ENCODE measurements at places on chromosomes 1 and 21. TPM values are rescaled to one million over a fixed set of nuclear protein-coding genes. Genes with fewer than 3 reads are reported as not detected.

DNA sequence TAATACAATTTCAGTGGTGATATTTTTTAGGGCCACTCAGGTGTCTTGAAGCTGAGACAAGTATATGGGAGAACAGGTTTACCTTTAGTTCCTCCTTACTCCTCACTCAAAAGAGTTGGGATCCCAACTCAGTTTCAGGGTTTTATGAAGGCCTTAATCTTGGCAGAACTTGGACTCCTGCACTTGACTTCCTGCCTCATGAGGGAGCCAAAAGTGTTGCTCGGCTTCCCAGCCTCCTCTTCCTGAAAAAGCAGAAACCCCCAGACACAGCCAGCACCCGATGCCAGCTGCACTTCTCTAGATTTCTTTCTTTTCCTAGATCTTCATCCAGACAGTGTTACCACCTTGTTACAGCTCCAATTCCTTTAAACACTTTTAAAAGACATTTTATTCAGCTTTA, 70.8 kb upstream of the TMPRSS2 start:
- H3K36me3 ChIP-seq = peaks cover 3% of the 10 kb centered on the region
- no peak overlapping the region for H3K4me3 ChIP-seq
- DNase-seq = no peak
- no peaks in the 10 kb centered on the region for H3K27me3 ChIP-seq
- no peak overlapping the region for H3K27ac ChIP-seq

DNA sequence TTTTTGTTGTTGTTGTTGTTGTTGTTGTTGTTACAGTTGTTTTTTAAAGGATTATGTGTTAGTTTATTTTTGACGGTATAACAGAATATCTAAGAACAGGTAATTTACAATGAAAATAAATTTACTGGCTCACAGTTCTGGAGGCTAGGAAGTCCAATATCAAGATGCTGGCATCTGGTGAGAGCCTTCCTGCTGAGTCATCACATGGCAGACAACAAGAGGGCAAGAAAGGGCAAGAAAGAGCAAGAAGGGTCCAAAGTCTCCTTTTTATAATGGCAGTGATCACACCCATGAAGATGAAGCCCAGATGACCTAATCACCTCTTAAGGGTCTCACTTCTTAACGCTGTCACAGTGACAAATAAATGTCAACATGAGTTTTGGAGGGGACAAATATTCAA, 142.1 kb downstream of the NEGR1 start:
- H3K36me3 ChIP-seq = peaks cover 6% of the 10 kb centered on the region
- DNase-seq = no peak
- no peaks in the 10 kb centered on the region for H3K4me1 ChIP-seq
- no peaks in the 10 kb centered on the region for H3K27me3 ChIP-seq
- H3K4me3 ChIP-seq = no peak overlapping the region

DNA sequence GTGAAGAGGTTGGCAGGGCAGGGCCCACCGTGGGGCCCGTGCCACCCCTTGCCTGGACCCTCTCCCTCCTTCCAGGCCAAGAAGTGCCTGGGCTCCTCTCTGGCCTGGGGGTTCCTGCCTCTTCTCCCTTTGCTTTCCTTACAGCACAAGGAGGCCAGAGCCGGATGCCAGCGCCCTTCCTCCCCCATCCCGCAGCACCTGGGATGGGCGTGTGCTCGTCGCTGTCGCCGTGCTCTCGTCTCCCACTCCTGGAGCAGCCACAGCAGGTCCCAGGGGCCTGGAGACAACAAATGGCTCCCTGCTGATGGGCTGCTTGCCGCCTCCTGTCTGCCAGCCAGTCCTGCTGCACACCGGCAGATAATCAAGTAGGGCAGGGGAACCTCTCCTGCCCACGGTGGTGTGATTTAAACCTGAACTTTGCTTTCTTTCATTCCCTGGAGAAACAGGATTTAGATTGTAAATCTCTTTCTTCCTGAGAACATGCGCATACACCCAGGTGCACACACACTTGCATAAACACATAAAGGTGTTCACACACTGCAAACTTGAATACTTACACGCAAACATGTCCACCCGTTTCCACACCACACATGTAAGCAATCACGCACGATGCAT, 50.8 kb upstream of the POU3F1 start:
- H3K36me3 ChIP-seq = no peaks in the 10 kb centered on the region
- no peak overlapping the region for H3K4me3 ChIP-seq
- H3K4me1 ChIP-seq = peaks cover 6% of the 10 kb centered on the region
- no peak for DNase-seq
- H3K27ac ChIP-seq = no peak overlapping the region

DNA sequence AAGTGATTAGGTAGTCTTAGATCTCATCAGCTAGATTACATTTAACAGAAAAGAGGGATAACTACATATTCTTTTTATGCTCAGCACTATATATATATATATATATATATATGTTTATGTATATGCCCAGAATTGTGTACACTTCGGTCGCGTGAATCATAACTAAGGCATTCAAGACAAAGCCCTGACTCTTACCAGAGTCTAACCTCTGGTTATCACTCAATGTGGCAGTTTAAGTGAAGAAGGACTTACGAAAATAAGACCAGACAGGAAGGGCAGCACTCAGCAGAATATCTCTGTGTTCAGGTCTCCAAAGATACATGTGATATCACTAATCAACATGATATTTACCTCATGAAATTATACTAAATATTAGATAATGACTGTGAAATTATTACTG, 1326.7 kb downstream of the MRPL39 start:
- H3K4me3 ChIP-seq = no peak overlapping the region
- no peak overlapping the region for H3K27ac ChIP-seq
- no peaks in the 10 kb centered on the region for H3K36me3 ChIP-seq
- no peak for DNase-seq

- no peaks in the 10 kb centered on the region for H3K27me3 ChIP-seq
- no peak overlapping the region for H3K4me3 ChIP-seq
- no peaks in the 10 kb centered on the region for H3K4me1 ChIP-seq
- DNase-seq = no peak
- no peak overlapping the region for H3K27ac ChIP-seq
- no peaks in the 10 kb centered on the region for H3K36me3 ChIP-seq
Measured at GRCh38 chr1:30753660-30754123, 3.9 kb downstream of the LAPTM5 start.

DNA sequence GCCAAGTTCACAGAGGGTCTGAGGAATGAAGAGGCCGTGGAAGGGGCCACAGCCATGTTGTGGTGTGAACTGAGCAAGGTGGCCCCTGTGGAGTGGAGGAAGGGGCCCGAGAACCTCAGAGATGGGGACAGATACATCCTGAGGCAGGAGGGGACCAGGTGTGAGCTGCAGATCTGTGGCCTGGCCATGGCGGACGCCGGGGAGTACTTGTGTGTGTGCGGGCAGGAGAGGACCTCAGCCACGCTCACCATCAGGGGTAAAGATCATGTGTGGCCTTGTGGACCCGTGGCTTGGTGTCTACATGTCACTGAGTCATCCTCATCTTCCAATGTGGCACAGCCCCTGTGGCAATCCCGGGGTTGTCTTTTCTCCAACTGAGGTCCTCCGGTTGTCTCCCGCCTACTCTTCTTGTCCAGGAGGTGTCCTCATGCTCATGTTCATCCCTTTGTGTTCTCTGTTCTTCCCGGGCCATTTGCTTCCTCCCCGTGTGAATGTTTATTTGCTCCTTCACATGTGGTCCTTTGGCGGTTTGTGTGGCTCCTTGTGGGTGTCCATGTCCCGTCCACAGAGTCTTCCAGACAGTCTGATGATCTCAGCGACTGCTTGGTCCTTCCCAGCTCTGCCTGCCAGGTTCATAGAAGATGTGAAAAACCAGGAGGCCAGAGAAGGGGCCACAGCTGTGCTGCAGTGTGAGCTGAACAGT, 84.2 kb downstream of the OBSCN start:
- peaks cover 47% of the 10 kb centered on the region for H3K36me3 ChIP-seq
- H3K27me3 ChIP-seq = no peaks in the 10 kb centered on the region
- H3K4me3 ChIP-seq = no peak overlapping the region
- DNase-seq = no peak
- H3K27ac ChIP-seq = no peak overlapping the region

GRCh38 chr1:185241127-185241526, 75.9 kb downstream of the IVNS1ABP start:
- no peaks in the 10 kb centered on the region for H3K4me1 ChIP-seq
- DNase-seq = no peak

- H3K27me3 ChIP-seq = no peaks in the 10 kb centered on the region
- H3K4me3 ChIP-seq = no peak overlapping the region
- H3K4me1 ChIP-seq = peaks cover 7% of the 10 kb centered on the region
- H3K27ac ChIP-seq = no peak overlapping the region
- peaks cover 47% of the 10 kb centered on the region for H3K36me3 ChIP-seq
- no peak for DNase-seq
Measured at GRCh38 chr1:212984522-212985291, 31.0 kb downstream of the ANGEL2 start.

DNA sequence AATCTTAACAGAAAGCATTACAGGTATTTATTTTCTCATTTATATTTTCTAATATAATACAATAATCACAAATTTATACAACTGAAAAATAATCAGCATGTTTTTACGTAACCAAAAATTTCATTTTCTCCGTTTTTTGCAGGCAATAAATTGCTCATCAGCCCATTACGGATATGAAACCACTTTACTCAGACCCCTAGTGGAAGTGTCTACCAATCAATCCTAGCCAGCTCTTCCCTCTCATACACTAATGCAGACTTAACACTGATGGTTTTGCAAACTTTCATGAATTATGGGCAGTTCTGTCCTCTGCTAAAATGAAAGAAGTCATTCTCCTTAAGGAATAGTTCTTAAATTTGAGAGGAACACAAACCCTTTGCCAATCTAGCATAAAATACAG, 124.7 kb downstream of the EIF4G3 start:
- H3K36me3 ChIP-seq = peaks cover 27% of the 10 kb centered on the region
- H3K27me3 ChIP-seq = no peaks in the 10 kb centered on the region
- no peak overlapping the region for H3K27ac ChIP-seq

GRCh38 chr1:220170836-220171526, 77.0 kb downstream of the IARS2 start:
- H3K4me3 ChIP-seq = no peak overlapping the region
- no peaks in the 10 kb centered on the region for H3K4me1 ChIP-seq
- H3K27ac ChIP-seq = no peak overlapping the region
- no peaks in the 10 kb centered on the region for H3K27me3 ChIP-seq
- peaks cover 59% of the 10 kb centered on the region for H3K36me3 ChIP-seq
- DNase-seq = no peak

GRCh38 chr21:21851205-21851604, 853.0 kb downstream of the NCAM2 start:
- H3K27ac ChIP-seq = no peak overlapping the region
- no peaks in the 10 kb centered on the region for H3K4me1 ChIP-seq
- H3K27me3 ChIP-seq = no peaks in the 10 kb centered on the region
- H3K36me3 ChIP-seq = no peaks in the 10 kb centered on the region
- no peak for DNase-seq
- no peak overlapping the region for H3K4me3 ChIP-seq

DNA sequence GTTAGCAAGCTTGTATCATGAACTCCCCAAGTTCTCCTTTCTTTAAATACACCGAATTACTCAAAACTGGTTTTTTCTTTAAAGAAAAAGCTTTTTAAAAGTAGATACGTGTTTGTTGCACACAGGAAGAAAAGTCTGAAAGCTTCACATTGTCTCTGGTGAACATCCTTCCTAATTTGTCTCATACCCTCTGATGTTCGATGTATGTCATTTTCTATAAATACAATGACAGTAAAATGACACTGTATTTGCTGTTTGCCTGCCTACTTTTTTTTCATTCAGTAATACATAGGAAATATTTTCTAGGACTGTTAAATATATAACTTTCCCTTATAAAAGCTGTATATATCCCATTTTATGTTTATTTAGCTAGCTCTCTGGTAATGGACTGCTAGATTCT, 153.9 kb downstream of the GALNT2 start:
- no peak overlapping the region for H3K4me3 ChIP-seq
- no peak overlapping the region for H3K27ac ChIP-seq
- no peaks in the 10 kb centered on the region for H3K36me3 ChIP-seq

- no peak overlapping the region for H3K27ac ChIP-seq
- H3K36me3 ChIP-seq = peaks cover 55% of the 10 kb centered on the region
- DNase-seq = no peak
Measured at GRCh38 chr1:212401838-212402582, 12.7 kb downstream of the PACC1 start.

GRCh38 chr1:243447347-243447746, 191.5 kb downstream of the SDCCAG8 start:
- no peaks in the 10 kb centered on the region for H3K4me1 ChIP-seq
- H3K4me3 ChIP-seq = no peak overlapping the region
- no peaks in the 10 kb centered on the region for H3K27me3 ChIP-seq
- H3K27ac ChIP-seq = no peak overlapping the region

- no peak overlapping the region for H3K27ac ChIP-seq
- no peak for DNase-seq
- H3K27me3 ChIP-seq = no peaks in the 10 kb centered on the region
- no peaks in the 10 kb centered on the region for H3K36me3 ChIP-seq
Measured at GRCh38 chr1:118214866-118215265, 29.8 kb upstream of the SPAG17 start.

GRCh38 chr21:27954543-27955165, 987.8 kb upstream of the ADAMTS5 start:
- no peaks in the 10 kb centered on the region for H3K36me3 ChIP-seq
- no peaks in the 10 kb centered on the region for H3K4me1 ChIP-seq
- no peaks in the 10 kb centered on the region for H3K27me3 ChIP-seq
- H3K27ac ChIP-seq = no peak overlapping the region

DNA sequence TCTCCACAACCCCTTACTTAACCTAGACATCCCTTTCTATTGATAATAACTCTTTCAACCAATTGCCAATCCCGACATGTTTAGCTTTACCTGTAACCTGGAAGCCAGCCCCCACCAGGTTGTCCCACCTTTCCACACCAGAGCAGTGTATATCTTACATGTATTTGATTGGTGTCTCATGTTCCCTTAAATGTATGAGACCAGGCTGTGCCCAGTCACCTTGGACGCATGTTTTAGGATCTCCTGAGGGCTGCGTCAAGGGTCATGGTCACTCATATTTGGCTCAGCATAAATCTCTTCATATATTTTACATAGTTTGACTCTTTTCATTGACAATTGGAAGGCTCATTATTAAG, 5.3 kb upstream of the SLC19A1 start:
- H3K4me3 ChIP-seq = no peak overlapping the region
- no peak overlapping the region for H3K27ac ChIP-seq
- peaks cover 1% of the 10 kb centered on the region for H3K36me3 ChIP-seq
- no peaks in the 10 kb centered on the region for H3K27me3 ChIP-seq

- H3K36me3 ChIP-seq = no peaks in the 10 kb centered on the region
- DNase-seq = no peak
- no peak overlapping the region for H3K4me3 ChIP-seq
Measured at GRCh38 chr1:210527091-210527490, 198.4 kb downstream of the HHAT start.

- H3K27ac ChIP-seq = no peak overlapping the region
- DNase-seq = no peak
- no peaks in the 10 kb centered on the region for H3K4me1 ChIP-seq
- H3K27me3 ChIP-seq = no peaks in the 10 kb centered on the region
- no peak overlapping the region for H3K4me3 ChIP-seq
Measured at GRCh38 chr1:156953571-156953970, 33.1 kb downstream of the LRRC71 start.

GRCh38 chr1:27144049-27144748, 10.7 kb downstream of the SLC9A1 start:
- no peak overlapping the region for H3K27ac ChIP-seq
- H3K4me3 ChIP-seq = no peak overlapping the region
- no peaks in the 10 kb centered on the region for H3K27me3 ChIP-seq
- H3K4me1 ChIP-seq = peaks cover 10% of the 10 kb centered on the region

The TMEM269 gene
- total RNA-seq = 0.44 TPM

The TBX15 gene
- not detected for total RNA-seq

The SELP gene
- total RNA-seq = not detected

The C1orf105 gene
- total RNA-seq = not detected

The HHIPL2 gene
- total RNA-seq = 0.15 TPM

The NPPA gene
- total RNA-seq = not detected

The NR1I3 gene
- not detected for total RNA-seq

The TNFRSF18 gene
- total RNA-seq = 1.9 TPM

The CCDC27 gene
- not detected for total RNA-seq

All from H9 (cell line).